GM19239 (cell line): ENCODE measurements at places on chromosomes 11 and 22.

DNA sequence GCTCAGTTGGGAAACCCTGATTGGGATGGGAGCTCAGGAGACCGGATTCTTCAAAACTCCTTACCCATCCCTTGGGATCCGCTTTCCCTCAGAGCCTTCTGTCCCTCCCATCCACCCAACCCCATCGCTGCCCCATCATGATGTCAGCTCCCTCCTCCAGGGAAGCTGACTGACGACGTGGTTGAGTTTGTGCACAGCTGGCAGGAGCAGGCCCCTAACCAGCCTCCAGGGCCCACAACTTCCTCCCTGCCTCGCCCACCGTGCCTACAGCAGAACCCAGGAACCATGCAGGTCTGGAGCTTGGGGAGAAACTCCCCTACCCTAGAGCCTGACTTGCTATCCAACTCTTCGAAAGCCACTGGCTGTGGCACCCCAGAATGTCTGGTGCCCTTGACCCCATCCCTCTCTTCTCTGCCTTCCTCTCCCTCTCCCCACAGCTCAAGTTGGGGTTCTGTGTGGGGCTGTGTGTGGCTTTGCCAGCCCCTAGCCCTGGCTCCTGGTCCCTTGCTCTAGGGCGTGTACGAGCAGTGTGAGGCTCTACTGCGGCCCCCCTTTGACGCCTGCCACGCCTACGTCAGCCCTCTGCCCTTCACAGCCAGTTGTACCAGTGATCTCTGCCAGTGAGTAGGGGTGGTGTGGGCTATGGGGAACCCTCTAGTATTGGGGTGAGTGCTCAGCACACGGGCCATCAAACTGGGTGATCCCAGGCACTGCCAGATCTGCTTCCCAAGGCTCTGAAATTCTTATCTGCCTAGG, 11.1 kb downstream of the OTOG start:
- no peak for DNase-seq

- DNase-seq, result no peak
Observed at GRCh38 chr11:118878163-118878563, 5.5 kb upstream of the CXCR5 start.

DNA sequence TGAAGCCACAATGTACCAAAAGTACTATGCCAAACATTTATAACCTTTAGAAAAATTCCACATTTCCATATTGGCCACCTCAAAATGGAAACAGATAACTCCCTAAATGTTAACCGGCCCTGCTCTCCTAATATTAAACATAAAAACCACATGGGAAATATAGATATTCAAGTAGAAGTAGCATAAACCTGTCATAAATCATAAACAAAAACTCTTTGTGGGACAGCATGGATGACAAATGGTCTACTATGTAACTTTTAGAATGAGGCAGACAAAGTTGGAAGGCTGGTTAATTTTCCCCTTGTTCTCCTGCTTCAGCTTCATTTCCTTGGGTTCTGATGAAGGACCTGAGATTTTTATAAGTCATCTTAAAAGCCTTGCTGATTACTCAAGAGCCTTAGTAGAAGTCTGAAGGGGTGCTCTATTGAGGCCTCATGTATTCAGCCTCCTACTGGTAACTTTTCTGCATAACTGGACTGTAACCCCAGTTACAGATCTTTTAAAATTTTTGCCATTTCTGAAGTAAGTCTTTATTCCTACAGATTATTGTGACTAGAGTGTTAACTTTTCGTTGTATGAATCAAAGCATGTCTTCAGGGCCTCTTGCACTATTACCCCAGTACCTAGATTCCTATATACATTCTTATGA, 116.4 kb downstream of the STIM1 start:
- no peak for DNase-seq

- no peak for DNase-seq
Observed at GRCh38 chr11:29656597-29656996, 360.2 kb downstream of the KCNA4 start.

GRCh38 chr11:72088076-72088808, 7.6 kb downstream of the LRRC51 start:
- DNase-seq, result no peak
